Right renal pelvis (tissue), 4 donors: ENCODE measurements at places on chromosomes 7 and 10. TPM values are rescaled to one million over a fixed set of nuclear protein-coding genes. Genes with fewer than 3 reads are reported as not detected.

GAD2 gene
- polyA plus RNA-seq, result 3.3 TPM

ASZ1 gene
- not detected for polyA plus RNA-seq

SLC26A5 gene
- polyA plus RNA-seq, result not detected

RBAK gene
- polyA plus RNA-seq, result 22.3 TPM

GTF2IRD1 gene
- polyA plus RNA-seq, result 56.2 TPM

GRCh38 chr7:82506702-82507101, 63.1 kb upstream of the CACNA2D1 start:
- DNase-seq, result no peak

- no peak for DNase-seq
These were observed 317.0 kb downstream of the CACNA2D1 start for GRCh38 chr7:82126576-82126975.

DNA sequence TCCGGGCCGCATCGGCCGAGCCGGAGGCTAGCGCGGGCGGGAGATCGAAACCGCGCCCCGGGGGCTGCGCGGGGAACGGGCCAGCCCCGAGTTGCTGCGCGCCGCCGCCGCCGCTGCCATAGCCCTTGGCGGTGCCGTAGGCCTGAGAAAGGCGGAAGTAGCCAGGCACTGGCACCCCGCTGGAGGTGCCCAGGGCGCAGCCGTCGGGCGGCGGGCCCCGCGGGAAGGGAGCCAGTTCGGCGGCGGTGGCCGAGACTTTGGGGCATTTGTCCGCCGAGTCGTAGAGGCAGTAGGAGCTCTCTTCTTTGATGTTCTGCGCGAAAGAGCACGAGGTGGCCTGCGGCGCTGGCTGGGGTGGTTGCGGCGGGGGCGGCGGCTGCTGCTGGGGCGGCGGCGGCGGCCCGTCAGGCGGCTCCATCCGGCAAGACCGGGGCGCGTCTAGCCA, 587 bp downstream of the HOXA10 start:
- DNase-seq, result no peak
